ENCODE measurements at places on chromosomes 11 and 22.

DNA sequence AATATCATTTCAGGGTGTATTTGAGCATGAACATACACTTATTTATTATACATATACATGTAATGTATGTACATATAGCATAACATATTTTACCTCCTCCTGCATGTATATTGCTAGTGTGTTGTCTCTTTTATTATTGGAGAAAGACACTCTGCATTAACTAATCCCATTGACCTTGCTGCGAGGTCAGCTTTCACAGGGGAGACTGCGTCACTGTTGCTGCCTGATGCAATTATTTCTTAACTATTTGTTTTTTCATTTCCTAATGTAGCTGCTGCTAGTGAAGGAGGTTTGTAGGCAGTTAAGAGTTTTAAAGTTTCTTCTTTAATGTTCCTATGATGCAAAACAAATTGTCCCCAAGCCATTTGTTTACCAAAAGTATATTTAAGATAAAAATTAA, 185.4 kb upstream of the CNTN5 start:
- DNase-seq: no peak

- peak; percentile 85 for DNase-seq
Observed at GRCh38 chr11:35567737-35568465, 42.5 kb upstream of the PAMR1 start.

DNA sequence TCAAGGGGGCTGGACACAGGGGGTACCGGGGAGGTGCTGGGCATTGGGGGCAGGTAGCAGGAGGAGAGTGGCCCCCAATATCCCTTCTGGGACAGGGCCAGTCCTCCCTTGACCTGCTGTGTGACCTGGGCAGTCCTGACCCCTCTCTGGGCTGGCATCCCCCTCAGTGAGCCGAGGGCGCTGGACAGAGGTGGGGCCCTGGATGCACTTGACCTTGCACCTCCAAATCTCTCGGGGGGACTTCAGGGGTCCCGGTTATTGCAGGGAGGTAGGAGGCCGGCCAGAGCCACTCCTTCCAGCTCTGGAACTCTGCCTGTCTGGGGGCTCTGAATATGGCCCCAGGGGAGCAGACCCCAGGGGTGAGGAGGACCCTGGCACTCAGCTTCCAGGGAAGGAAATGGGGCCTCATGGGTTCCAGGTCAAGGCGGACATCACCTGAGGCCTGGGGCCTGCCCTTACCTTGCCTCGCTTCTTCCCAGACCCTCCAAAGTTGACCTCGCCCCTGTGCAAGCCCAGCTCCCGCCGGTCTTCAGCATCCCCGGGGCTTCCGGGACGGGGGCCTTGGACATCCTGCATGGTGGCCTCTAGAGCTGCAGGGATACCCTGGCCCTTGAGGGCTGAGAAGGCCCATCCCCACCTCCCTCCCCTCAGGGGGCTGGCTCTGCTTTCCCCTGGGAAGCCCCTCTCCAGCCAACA, 21.7 kb downstream of the TRPM5 start:
- DNase-seq: no peak

- DNase-seq: no peak
Observed at GRCh38 chr11:36976741-36977140, 378.7 kb upstream of the RAG2 start.

GRCh38 chr11:61630089-61630488, 49.2 kb upstream of the SYT7 start:
- DNase-seq: no peak

DNA sequence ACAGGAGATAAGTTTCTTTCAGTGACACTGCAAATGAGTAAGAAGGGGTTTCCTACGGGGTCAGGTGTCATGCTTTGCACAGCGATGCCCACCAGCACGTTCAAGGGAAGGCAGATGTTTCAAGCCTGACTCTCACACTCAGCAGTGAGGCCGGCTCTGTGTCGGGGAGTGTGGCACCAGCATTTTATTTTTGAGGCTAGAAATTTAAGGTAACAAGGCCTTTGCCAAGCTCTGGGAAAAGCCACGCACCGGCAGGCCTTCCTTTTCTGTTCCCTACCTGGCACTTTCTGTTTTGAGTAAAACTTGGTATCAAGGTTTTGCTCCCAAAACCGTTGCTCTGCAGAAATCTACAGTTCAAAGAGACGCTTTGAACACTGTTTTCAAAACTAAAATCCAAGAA, 38.0 kb downstream of the TOLLIP start:
- DNase-seq: no peak

GRCh38 chr11:17770048-17770652, 35.6 kb downstream of the KCNC1 start:
- DNase-seq: peak; percentile 2

DNA sequence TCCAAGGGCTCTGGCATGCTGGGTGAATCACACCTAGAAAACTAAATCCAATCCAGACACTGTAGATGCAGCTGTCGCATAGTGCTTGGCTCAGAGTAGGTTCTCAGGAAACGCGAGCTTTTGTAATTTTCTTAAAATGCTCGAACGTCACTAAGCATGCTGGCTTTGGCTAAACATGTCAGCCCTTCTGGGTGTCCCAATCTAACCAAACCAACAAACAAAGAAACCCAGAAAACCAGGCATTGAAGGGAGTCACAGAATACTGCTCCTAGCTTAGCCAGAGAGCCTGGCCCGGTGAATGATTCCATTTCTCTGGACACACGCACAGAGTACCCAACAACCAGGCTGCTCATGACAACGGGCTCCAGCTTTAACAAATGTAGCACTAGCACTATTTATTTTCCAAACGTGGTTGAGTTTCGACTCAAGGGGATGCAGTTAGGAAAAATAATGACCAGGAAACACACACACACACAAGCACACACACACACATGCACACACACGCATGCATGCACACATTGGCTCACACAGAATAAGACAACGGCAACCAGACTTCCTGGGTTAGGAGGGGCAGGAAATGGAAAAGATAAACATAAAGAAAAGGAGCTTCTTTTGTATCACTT, 492.6 kb downstream of the MIAT start:
- DNase-seq: no peak

DNA sequence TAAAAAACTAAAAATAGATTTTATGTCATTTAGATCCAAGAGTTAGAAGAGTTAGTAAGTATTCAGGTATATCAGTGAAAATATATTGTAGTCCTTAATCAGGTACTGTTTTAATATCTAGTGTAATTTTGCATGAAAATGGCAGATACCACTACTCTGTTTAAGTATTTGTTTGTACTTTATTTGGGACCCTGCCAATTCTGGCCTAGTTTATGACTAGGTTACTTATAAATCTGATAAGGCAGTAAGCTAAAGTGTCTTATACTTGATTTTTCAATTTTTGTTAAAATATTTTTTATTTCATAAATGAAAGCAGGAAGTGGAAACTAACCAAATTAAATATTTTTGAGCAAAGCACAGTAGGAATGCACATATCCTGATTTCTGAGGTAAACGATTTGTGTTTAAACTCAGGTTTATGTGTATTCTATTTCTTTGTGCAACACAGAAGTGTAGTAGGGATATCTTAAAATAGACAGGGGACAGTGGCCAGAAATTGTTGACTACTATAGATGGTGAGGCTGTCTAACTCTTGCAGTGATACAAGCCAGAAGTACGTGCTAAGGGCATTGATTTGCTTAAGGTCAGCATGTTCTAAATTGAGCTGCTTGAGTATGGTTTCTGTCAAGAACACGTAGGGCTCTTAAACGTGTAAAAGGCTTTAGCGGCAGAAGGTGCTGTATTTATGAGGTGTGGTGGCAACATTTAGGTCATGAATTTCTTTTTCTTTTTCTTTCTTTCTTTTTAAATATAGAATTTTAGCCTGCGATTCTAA, 34.0 kb downstream of the HIPK3 start:
- no peak for DNase-seq

DNA sequence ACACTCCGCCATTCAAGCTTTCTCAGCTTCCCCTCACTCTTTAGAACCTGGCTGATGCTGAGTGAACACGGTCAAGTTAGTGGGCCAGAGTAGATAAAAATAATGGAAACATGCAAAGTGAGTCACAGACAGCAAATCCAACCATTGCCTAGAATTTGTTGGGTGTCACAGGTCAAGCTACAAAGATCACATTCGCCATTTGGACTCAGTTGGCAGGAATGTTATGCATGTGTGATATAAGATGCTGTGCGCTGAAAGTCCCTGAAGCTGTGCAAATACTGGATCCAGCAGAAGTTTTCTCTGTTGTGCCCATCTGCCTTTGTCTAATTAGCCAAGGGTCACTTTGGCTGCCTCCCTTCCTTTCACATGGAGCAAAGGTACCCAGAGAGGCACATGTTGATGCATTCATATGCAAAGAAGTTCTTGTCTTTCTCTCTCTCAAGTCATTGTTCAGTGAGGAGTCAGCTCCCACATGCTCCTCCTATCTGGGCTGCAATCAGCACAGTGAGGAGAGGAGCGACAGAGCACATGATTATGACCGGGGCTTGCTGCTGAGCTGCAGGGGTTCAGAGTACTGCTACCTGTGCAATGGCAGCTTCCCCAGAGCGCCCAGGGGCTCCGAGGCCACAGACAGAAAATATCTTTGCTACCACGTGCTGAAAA, 39.7 kb downstream of the FLI1 start:
- DNase-seq: peak; percentile 33

DNA sequence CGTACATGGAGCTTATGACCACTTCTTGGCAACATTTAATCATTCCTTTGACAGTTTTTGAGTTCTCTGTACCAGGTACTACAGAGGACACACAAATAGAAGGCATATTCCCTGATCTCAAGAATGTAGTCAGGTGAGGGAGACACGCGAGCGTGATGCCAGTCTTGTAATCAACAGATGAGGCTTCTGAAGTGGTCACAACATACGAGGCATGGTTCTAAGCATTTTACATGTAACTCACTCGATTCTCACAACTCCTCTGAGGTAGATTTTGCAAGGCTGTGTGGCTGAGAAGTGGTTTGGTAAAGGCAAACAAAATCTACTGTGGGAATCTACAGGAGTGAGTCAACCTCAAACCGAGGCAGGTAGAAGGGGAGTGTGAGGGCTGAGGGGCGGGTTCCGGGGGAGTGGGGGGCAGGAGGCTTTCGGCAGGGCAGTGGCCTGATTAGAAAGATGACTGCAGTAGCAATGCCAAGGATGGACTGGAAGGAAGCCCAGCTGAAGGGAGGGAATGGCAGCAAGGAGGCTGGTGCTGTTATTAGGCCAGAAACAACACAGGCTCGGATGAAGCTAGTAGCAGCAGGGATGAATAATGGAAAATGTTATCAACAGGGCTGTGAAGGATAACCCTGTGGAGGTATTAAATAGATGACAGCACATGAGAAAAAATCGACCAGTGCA, 63.8 kb downstream of the ST14 start:
- DNase-seq: no peak

GRCh38 chr11:79427126-79427525, 13.7 kb downstream of the TENM4 start:
- DNase-seq: no peak

- DNase-seq: peak; percentile 69
Observed at GRCh38 chr22:17576470-17576869, 13.2 kb downstream of the SLC25A18 start.

DNA sequence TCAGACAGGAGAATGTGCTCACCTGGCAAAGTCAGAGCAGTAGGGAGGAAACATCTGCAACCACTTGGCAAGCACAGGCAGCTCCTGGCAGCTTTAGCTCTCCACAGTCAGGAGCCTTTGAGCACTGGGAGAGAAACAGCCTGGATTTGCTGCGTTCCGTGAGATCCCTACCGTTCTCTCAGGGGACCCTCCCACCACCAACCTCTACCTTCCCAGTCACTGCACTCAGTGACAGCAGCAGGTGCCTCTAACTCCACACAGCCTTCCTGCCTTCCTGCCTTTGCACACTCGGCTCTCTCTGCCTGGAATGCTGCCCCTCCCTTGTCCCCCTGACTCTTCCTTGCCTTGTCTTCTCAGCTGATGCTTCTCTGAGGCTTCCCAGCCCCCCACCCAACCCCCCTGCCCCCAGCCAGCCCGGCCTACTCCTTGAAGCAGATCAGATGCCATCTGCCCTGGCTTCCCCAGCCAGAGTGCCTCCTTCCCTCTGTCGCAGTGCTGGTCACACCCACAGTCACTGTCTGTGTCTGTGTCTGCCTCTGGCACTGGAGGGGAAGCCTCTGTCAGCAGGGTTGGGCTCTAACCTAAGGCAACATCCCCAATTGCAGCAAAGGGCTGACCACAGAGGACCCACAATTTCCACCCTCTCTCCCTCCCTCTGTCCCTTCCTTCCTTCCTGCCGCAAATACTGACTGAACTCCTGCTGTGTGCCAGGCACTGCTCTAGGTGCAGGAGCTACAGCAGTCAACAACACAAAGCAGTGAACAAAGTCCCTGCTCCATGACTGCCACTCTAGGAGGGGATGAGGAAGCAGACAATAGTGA, 14.9 kb upstream of the TSKU start:
- DNase-seq: no peak

DNA sequence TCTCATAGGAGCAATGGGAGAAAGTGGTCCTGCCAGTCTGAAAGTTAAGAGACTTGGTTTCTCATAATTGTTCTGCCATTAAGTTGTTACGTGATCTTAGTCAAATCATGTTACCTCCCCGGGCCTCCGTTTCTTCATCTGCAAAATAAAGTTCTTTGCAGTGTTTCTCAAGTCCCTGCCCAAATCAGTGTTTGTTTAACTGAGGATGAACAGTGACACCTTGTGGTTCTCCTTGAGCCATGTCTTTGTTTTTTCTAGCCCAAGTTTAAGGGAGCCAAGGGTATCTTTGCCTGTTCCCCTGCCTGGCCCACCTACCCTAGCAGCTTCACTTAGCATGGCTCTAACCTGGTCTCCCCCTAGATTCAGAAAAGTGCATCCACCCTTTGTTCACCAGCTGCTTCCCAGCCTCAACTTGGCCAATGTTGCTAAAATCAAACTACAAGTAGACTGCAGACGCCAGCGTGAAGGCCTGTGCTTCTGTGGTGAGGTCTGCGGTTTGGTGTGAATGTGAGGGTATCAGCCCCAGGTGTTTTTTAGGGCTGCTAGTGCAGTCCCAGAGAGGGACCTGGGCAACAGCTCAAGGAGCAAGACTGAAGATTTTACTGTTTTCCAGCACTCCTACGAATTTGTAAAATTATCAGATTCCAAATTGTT, 35.5 kb downstream of the FZD4 start:
- no peak for DNase-seq

DNA sequence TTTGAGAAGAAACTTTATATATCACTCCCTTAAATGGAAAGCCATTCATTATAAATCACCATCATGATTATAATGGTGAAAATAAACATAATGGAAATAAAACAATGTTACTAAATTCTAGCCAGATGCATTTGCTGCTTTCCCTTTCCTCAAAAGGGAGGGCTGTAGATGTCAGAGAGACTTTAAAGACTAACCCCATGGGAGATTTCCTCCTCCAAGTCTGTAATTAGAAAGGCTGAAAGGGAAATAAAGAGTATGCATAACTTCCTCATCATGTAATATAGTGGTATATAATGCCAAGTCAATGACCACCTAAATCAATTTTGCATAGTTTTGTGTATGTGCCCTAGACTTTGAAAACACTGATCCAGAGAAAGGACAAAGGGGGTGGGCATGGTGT, 6.4 kb downstream of the CD6 start:
- DNase-seq: no peak

- peak; percentile 93 for DNase-seq
Observed at GRCh38 chr11:117511483-117511930, 183.9 kb downstream of the CEP164 start.

DNA sequence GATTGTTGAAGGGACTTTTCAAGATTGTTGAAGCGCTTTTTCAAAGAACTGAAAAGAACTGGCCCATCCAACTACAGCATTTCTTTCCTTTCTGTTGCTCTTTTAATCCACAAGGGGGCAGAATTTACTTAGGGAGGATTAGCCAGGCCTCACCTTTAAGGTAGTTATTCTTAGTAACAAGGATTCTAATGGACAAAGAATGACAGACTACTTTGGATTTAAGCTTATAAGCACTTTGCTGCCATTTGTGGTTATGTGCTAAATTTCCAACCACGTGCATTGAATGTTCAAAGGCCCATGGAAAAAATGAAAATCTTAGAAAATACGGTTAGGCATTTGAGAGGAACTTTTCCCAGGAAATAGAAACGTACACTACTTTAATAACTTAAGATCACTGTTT, 49.5 kb upstream of the HSPA8 start:
- DNase-seq: no peak

Data from trophoblast cell (in vitro differentiated cells and primary cell).